Activated CD4-positive, alpha-beta T cell treated with anti-CD3 and anti-CD28 coated beads, Interleukin-2, amount 50 U/mL, for 24 hours (primary cell): ENCODE measurements at places on chromosomes 12 and 14.

GRCh38 chr14:90626550-90626949 is 189.7 kb downstream of the TTC7B start:
- no peak for DNase-seq

DNA sequence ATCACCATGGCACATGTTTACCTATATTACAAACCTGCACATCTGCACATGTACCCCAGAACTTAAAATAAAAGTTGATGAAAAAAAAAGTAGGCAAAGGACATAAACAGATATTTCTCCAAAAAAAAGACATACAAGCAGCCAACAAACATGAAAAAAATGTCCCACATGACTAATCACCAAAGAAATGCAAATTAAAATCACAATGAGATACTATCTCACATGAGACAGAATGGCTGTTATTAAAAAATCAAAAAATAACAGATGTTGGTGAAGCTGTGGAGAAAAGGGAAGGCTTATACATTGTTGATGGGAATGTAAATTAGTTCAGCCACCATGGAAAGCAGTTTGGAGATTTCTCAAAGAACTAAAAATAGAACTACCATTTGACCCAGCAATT is 68.0 kb upstream of the FAR2 start:
- no peak for DNase-seq

- DNase-seq: no peak
Observed at GRCh38 chr12:64124511-64125197, 97.4 kb downstream of the KICS2 start.

DNA sequence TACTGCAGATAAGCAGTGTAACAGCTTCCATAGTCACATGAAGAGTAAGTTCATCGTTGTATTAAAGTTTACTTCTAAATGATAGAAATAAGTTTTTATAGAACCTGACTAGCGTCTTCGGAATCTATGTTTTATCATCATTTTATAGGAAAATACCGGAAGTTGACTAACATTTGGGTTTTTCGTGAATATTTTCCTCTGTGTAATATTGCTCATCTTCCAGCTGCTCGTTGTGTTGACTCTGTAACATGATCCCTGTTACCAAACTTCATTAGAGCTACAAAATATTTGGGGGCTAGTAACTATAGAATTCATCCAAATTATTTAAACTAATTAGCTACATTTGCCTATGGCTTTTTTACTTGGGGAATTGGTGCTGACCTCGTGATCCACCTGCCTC is 37.2 kb downstream of the DDX51 start:
- no peak for DNase-seq

- DNase-seq: no peak
Observed at GRCh38 chr14:89775151-89775550, 179.4 kb downstream of the EFCAB11 start.

- no peak for DNase-seq
Observed at GRCh38 chr14:68951035-68951797, 27.9 kb downstream of the ACTN1 start.

- no peak for DNase-seq
Observed at GRCh38 chr14:88698651-88699050, 94.1 kb downstream of the EML5 start.

DNA sequence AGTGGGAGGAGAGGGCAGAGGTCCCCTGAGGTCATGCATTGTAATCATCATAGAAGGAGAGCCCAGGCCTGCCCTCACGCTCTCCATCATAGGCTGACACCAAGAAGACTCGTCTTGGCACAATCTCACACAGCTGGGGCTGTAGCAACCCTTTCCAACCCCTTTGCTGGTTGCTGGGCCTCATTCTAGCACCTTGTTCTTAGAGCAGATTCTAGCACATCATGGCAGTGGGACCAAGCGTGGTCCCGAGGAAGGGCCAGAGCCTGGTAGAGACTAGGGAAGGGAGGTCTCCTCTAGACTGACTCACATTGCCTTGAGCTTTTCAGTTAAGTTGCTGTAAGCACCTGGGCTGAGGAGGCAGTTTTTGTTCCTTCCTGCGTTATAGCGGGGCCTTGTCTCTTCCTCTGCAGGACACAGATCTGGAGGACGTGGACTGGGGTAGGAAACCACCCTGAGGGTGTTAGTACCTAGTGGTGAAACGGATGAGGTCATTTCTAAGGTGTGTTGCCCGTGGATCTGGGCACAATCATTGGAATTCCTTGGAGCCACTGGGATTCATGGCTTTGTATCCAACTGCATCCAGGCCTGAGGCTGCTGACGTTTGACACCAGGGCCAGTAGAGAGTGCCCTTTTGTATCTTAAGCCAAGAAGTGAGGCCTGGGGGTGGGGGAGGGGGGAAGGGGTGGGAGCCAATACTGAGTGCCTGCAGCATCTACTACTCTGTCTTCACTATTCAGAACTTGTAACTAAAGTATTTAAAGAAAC is 19.9 kb downstream of the RPS6KL1 start:
- DNase-seq: no peak

DNA sequence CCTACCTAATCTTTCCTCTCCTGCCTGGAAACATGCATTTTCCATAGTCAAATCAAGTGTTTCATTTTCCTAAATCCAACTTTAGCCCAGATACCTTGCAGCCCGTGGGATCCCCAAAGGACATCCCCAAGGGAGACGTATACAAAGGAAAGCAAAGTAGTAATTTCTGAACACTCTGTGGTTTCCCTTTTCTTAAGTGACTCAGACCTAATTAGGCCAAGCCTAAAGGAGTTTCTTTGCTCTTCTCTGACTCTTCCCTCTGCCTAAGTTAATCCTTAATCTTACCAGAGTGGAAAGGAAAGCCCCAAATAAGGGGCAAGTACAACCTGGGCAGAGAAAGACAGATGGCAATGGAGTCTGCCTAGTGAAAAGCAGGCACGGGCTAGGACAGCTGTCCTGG is 250.3 kb downstream of the SPTSSA start:
- DNase-seq: no peak

DNA sequence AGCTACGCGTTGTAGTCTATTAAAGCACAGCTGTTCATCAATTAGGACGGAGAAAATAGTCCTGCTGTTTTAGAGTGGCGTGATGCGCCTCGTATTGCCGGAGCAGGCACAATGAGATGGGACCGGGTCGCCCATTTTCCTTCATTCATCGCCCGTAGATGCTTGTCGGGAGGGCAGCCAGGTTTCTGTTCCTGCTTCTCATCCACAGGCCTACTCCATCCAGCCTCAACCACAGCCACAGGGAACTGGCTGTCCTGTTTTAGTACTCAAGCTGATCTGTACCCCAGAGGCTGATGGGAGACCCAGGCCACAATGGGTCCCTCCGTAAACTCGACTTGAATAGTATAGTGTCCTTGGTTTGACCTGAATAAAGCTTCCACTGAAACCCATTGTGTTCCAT is 264.0 kb downstream of the VRK1 start:
- no peak for DNase-seq

DNA sequence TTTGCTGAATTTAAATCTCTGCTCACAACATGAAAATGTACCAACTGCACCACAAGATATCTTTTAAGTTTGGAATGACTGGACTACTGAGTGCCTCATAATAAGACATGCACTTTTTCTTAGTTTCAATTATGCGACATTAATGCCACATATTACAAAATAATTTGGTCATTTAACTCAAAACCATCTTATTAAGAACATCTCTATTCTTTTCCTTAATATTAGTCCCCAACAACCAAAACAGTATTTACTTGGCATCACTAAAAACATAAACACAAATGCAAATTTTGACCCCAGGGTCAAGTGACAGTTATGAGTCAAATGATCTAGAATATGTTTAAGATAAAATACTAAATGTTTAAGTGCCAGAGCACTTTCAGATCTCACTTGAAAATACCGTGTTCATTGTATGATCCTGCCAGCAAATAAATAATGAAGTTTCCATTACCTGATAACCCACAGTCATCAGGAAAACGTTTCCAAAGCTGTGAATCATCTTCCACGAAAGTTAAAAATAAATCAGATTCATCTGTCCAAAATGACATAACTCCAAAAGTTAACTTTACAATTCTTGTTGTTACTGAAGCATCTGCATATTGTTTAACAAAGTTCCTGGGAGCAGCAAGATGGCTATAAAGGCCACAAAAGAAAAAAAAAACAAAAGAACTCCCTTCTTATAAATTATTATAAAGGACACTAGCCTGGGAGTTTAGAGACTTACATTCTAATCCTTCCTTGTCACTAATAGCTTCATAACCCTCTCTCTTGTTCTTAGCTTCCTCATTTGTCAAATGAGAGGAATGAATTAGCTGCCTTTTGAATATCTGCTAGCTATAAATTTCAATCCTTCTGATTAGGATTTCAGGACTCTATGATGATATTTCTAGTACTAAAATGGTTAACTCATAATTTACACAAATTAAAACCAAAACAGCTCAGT is 30.5 kb upstream of the AP4S1 start:
- no peak for DNase-seq

- DNase-seq: no peak
Observed at GRCh38 chr14:77859934-77860570, 60.1 kb downstream of the ADCK1 start.

DNA sequence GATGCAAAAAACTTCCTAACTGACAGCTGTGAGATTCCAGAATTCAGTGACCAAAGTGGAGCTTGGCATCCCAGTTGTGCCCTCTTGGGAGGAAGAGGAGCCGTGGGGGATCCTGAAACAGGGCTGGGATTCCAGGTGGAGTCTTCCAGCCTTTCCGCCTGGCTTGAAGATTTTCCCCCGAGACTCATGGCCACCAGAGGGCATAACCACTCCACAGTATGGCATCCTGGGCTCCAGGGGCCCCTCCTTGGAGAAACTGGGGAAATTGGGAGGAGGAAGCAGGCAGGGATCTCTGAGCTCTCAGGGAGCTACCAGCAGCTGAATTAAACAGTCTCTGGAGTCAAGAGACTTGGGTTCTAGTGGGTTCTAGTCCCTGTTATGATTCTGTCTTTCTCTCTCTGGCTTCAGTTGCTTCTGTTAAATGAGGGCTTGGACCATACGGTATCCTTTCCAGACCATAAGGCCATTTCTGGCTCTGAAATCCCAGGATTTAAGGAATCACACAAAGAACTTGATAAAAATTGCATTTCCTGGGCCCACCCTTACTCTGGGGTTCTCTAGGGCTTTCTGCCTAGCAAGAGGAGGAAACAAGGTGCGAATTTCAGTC is 2.6 kb upstream of the TAMALIN start:
- DNase-seq: no peak

DNA sequence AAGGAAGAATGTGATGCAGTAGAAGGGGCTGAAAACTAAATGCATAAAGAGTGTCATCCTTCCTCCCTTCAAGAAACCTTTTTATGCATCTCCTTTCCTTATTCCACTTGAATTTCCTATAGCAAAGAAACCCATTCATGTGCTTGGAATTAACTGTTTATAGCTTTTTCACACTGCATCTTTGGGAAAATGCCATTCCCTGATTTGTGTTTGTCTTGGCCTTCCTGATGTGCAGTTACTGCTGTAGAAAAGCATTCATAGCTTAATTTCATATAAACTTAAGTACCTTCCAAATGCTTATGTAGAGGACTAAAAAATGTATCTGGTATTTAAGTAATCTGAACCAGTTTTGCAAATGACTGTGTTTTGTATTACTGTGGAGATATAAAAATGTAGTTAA is 61.8 kb downstream of the SDR9C7 start:
- no peak for DNase-seq

DNA sequence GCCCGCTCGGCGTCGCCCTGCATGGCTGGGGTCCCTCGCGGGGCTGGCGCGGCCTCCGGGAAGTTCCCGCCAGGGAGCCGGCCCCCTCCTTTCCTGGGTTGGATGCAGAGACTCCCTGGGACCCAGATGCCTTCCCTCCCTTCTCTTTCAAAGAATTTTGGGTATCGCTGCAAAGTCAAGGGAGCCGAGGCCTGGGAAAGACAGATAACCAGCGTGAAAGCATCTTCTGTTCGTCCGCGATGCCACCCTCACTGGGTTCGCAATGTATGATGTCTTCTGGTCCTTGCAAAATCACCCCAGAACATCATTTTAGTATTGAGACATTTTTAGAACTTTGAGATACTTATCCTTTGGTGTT is 451 bp downstream of the IRAK3 start:
- DNase-seq: no peak

DNA sequence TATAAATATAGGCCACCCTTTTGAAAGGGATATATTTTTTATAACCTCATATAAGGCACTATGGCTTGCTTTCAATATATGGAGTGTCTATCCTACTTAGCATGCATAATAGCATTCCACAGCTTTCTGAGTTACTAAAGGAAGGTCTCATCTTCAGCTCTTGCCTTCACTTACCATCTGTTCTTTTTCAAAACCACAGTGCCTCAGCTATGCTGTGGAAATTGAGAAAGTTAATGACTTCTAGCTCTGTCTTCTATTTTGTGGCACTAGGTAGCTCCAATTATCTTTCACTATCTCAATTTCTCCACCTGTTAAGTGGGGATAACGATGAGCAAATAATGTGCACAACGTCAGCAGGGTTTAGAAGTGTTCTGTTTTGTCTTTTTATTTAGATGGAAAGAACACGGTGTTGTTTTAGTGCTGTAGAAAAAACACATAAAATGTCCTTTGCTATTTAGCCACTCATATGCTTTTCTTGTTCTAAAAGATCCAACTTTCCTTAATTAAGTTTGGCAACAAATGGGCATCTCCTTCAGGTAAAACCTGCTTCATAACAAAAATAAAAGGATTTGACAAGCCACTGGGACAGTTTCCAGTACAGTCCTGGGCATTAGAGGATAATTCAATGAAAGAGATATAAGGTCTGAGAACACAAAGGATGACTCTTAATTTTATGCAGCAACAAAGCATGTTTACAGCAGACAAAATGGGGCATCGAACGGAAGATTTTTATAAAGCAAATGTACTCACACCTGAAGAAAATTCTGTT is 462.0 kb upstream of the SYT1 start:
- no peak for DNase-seq

GRCh38 chr12:91261820-91262676 is 79.4 kb upstream of the DCN start:
- DNase-seq: no peak

GRCh38 chr14:50303744-50304471 is 8.1 kb downstream of the L2HGDH start:
- no peak for DNase-seq

DNA sequence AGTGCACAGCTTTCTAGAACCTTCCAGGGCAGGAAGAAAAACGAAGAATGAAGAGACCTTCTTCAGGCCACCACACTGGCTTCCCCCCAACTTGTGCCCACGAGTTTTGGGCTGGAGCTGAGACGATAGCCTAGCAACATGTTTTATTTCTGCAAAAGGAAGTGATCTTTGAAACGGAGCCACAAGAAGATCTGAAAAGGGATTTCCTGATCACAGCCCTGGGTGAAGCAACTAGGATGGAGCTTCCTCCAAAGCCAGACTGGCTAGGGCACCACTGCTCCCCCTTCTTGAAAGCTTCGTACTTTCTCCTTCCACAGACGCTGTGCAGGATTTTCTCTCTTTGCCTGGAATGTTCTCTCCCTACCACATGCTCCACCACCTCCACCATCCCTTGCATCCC is 418.3 kb downstream of the MED13L start:
- DNase-seq: no peak

- DNase-seq: no peak
Observed at GRCh38 chr14:73438993-73439392, 19.4 kb downstream of the NUMB start.

- no peak for DNase-seq
Observed at GRCh38 chr14:55488204-55488603, 47.8 kb upstream of the TBPL2 start.
